ENCODE measurements at places on chromosomes 12 and 14.

DNA sequence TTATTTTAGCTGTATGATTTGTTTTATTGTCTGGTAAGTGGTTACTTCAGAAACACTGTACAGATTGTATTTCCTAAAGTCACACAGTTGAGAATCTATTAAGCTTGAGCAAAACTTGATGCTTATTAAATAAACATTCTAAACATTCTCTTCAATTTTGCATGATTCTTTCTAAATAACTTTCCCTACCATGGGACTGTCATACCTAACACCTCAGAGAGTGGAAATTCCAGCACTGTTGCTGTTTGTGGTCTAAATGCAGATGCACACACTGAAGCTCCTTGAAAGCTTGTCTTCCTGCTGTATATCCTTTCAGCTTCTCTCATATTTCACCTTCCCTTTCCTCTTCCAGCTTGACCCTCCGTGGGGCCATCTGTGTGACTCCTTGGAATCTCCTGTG is 392.0 kb downstream of the LRIG3 start:
- no peak for DNase-seq

GRCh38 chr14:47332106-47332505 is 343.3 kb downstream of the MDGA2 start:
- no peak for DNase-seq

DNA sequence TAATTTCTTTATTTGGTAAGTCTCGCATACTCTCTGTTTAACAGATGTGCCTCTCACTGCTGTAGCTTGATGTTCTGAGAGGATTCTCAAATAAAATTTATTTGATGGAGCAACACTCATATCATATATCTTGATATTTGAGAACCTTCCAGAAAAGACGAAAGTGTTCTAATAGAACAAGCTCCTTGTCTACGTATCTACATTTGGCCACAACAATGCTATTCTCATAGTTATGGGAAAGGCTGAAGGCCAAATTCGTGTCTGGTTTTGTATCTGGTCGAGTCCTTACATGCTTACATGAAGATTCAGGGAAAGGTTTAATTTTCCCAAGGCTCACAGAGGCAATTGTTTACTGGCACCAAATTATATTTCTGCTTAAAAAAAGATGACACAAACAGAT is 186.7 kb upstream of the SLC38A2 start:
- DNase-seq = no peak

GRCh38 chr12:7150356-7150755 is 20.2 kb downstream of the CLSTN3 start:
- no peak for DNase-seq

DNA sequence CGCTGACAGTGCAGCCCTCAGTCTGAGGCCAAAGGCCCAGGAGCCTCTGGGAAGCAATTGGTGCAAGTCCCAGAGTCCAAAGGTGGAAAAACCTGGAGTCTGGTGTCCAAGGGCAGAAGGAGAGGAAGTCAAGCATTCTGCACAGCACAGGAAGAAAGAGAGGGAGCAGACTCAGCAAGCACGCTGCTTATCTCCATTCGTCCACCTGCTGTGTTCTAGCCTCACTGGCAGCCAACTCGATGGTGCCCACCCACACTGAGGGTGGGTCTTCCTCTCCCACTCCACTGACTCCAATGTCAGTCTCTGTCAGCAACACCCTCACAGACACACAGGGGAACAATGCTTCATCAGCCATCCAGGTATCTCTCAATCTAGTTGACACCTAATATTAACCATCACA is 38.8 kb downstream of the HELB start:
- no peak for DNase-seq

- no peak for DNase-seq
Observed at GRCh38 chr14:75845136-75845804, 136.5 kb downstream of the TGFB3 start.

- no peak for DNase-seq
Observed at GRCh38 chr14:71594821-71595220, 337.4 kb upstream of the RGS6 start.

GRCh38 chr14:100236881-100237280 is 2.1 kb upstream of the YY1 start:
- DNase-seq = no peak

DNA sequence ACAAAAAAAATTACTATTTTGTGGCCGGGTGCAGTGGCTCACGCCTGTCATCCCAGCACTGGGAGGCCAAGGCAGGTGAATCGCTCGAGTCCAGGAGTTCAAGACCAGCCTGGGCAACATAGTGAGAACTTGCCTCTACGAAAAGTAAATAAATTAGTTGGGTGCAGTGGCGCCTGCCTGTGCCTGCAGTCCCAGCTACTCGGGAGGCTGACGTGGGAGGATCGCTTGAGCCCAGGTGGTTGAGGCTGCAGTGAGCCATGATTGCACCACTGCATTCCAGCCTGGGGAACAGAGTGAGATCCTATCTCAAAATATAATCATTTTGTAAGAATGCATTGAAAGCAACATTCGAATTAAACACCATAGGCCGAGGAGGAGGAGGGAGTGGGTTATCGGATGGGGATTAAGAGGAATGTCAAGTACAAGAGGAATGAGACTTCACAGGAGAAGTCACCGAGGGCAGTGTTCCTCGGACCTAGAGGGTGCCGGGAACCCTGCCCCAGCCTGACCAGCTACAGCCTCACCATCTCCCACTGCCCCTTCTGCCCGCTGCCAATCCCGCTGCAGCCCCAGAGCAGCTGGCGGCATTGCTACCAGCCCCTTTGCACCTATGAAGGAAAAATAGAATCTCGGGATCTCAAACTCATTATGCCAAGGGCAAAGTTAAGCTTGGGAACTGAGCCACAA is 32.6 kb upstream of the AACS start:
- DNase-seq = no peak

GRCh38 chr14:92384461-92385133 is 61.6 kb downstream of the SLC24A4 start:
- DNase-seq = no peak

GRCh38 chr14:31994391-31995033 is 82.6 kb upstream of the ARHGAP5 start:
- DNase-seq = no peak

- DNase-seq = no peak
Observed at GRCh38 chr14:65574611-65575010, 162.1 kb downstream of the FUT8 start.

DNA sequence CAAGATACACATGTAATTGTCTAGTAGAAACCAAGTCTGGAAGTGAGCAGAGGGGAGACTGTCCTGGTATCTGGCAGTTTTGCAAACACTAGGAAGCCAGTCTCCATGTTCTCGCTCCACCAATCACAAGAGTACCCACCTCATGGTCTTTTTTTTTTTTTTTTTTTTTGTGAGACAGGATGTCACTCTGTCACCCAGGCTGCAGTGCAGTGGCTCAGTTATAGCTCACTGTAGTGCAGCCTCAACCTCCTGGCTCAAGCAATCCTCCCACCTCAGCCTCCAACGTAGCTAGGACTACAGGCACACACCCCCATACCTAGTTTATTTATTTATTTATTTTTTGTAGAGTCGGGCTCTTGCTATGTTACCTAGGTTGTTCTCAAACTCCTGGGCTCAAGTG is 189.2 kb downstream of the EFCAB11 start:
- no peak for DNase-seq

GRCh38 chr14:71533390-71533789 is 398.8 kb upstream of the RGS6 start:
- no peak for DNase-seq

GRCh38 chr12:107349008-107349747 is 255.8 kb upstream of the CRY1 start:
- DNase-seq = no peak
